AML-193 (cell line): ENCODE measurements at places on chromosomes 2 and 18.

DNA sequence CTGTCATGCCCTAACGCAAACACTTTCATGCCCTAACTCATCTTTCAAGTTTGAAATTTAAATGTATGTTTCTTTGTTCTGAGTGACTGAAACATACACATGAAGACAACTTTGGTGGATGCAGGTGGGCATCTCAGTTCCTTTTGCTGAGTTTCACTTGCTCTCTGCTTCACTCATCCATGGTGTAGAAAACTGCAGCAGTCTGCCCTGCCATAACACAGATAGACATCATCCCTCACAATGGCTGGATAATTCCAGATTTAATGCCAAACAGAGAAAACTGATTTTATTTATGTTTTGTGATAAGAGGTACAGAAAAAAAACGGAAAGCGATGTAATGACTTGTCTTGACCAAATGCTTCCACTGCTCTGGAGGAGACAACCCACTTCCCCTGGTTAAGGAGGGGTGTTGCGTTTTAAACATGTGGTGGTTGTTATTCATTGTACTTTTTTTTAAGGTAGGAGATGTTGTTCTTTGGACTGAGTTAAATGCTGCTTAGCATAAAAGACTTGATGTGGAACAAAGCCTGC, 70.4 kb downstream of the RHBDD1 start:
- DNase-seq: no peak

GRCh38 chr2:30686000-30686399, 121.2 kb downstream of the CAPN13 start:
- DNase-seq: no peak

DNA sequence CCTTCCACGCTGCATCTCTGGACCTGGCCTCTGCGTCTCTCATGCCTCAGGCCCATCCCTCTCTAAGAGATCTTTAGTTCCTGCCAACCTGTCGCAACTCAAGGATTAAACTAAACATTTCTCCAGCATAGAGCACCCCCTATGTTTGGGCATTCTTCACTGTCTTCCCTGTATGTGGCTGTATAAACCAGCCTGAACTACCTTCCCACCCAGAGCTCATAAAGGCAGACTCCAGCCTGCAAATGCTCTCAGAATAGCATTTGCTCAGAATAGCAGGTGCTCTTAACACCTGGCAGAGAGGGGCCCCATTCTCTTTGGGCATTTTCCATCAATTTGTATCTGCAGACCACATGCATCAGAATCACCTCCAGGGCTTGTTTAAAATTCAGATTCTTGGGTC, 83.4 kb downstream of the EHD3 start:
- DNase-seq: no peak

DNA sequence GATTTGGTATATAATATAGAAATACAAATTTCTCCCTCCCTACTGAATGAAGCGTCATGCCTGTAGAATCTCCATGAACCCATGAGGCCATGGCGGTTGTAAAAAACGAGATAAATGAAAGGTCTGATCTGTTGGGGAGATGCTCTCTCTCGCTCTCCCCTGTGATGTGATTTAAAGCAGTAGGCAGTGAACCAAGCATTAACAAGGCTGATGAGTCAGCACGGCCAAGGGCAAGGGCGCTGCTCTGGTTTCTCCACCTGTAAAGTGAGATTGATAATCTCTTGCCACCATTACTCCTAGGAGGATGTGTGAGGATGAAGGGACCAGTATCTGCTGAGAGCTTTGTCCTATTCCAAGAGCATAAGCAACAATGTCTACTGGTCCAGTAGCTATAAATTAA, 553.3 kb downstream of the CMPK2 start:
- DNase-seq: no peak

DNA sequence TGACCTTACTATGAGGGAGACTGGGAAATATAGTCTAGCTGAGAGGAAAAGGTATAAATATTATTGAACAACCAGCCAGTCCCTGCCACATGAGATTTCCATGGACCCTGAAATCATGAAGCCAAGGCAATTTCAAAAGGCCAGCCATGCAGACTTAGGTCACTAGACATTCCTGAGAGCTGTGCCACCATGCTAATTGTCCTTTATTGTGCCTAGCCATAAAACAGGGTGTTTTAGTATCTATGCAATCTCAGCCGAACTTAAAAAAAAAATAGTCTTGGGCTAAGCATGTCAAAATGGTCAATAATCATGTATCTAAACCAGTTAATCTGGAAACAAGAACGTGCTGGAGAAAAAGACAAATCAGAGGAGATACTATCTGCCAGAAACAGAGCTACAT, 269.5 kb downstream of the LNPK start:
- no peak for DNase-seq

GRCh38 chr2:28615706-28616105, 119.8 kb downstream of the PLB1 start:
- DNase-seq: no peak

DNA sequence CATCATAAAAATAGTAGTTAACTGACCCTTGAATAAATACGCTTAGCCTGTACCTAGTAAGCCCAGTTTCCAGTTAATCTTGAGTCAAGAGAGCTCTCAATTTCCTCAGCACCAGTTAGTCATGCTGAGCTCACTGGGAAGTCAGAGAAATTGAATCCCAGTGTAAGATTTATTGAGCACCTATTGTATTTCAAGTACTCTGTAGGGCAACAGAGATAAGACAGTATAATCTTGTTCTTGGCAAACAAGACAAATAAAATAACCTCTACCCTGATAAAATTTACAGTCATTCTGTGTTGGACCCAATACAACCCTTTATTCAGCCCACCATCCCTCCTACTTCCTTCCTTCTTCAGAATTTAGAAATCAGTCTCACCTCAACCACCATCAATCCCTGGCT, 71.9 kb upstream of the NRP2 start:
- no peak for DNase-seq

DNA sequence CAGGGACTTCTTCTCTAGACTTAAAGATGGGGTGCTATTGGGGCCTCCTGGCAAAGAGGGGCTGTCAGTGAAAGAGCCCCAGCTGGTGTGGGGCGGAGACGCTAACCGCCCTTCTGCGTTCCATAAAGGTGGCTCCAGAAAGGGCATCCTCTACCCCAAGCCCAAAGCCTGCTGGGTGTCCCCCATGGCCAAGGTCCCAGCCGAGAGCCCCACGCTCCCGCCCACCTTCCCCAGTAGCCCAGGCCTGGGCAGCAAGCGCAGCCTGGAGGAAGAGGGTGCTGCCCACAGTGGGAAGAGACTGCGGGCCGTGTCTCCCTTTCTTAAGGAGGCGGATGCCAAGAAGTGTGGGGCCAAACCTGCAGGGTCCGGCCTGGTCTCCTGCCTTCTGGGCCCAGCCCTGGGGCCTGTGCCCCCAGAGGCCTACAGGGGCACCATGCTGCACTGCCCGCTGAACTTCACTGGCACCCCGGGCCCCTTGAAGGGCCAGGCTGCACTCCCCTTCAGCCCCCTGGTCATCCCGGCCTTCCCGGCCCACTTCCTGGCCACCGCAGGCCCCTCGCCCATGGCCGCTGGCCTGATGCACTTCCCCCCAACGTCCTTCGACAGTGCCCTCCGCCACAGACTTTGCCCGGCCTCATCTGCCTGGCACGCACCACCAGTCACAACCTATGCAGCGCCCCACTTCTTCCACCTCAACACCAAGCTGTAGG, 15.2 kb downstream of the ARID5A start:
- DNase-seq: no peak

DNA sequence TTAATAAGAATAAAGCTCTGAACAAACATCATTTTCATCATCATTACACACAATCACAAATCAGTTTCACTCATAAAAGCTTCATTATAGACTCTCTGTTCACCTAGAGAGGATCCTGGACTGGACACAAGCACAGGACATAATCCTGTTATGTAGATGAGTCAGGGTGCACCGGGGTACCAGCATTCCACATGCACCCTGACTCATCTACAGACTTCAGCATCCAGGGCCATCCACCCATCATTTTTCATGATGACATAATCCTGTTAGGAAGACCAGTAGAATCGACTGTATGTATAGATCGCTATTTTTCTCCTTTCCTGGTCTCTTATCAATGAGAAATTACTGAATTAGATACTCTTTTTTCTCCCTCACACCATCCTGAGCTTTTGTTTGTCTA, 73.7 kb upstream of the PIK3C3 start:
- no peak for DNase-seq

DNA sequence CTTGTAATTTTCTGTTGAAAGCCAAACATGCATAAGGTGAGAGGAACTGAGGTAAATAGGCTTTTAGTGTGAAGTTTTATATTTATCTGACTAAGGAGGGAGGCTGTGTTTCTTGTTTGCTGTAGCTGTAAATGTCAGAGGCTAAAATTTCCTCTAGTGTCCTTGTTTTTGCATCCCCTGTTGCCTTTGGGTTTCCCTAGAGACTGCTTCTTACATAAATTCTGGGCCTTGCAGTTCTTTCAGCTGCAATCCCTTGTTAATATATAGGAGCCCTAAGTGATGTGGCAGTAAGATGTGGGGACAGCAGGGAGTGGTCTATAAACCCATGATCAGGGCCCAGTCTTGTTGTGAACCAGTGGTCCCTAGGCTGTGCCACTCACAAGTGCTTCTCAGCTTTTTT, 7.5 kb upstream of the IMP4 start:
- no peak for DNase-seq

GRCh38 chr18:61991201-61991600, 98.4 kb upstream of the RNF152 start:
- DNase-seq: no peak

DNA sequence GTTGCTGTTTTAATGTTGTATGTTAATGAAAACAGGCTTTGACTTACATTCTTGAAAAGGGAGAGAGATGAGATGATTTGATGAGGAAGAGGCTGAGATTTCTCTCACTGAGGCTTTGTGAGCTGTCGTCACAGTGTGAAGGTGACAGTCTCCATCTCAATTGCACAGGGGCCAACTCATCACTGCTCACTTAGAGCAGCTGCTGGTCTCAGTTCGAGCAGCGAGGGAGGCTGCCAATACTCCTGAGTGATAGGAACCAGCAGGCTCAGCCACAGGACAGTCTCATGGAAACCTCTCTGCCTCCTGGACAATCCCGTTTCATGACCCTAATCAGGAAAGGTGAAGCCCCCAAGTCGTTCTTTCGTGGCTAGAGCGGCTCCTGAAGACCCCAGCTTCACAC, 170.7 kb upstream of the SOX11 start:
- DNase-seq: no peak

GRCh38 chr18:5966514-5966913, 71.2 kb upstream of the TMEM200C start:
- no peak for DNase-seq

DNA sequence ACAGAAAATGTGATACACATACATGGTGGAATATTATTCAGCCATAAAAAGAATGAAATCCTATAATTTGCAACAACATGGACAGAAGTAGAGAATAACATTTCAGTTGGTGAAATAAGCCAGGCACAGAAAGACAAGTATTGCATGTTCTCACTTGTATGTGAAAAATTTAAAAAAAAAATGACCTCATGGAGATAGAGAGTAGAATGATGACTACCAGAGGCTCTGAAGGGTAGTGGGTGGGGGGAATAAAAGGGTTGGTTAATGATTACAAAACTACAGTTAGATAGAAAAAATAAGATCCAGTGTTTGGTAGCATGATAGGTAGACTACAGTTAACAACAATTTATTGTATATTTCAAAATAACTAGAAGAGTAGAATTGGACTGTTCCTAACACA, 24.5 kb downstream of the PRKD3 start:
- DNase-seq: no peak

- DNase-seq: no peak
These were observed 325.3 kb upstream of the HNMT start for GRCh38 chr2:137638932-137639331.

GRCh38 chr2:225999692-226000091, 600.2 kb downstream of the NYAP2 start:
- no peak for DNase-seq

GRCh38 chr2:159925975-159926374, 128.0 kb upstream of the CD302 start:
- DNase-seq: no peak

DNA sequence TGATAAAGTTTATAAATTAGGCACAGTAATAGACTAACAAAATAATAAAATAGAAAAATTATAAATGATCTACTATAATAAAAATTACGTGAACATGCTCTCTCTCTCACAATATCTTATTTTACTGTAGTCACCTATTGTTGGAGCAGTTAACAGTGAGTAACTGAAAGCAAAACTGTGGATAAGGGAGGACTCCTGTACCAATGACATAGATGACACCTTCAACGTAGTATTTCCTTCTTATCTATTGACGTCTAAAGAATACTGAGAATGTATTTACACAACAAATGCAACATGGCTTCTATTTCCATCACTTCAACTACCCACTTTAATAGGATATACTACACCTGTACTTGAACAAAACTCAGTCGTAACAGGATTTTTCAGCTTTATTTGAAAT, 31.5 kb downstream of the HNRNPLL start:
- DNase-seq: no peak

DNA sequence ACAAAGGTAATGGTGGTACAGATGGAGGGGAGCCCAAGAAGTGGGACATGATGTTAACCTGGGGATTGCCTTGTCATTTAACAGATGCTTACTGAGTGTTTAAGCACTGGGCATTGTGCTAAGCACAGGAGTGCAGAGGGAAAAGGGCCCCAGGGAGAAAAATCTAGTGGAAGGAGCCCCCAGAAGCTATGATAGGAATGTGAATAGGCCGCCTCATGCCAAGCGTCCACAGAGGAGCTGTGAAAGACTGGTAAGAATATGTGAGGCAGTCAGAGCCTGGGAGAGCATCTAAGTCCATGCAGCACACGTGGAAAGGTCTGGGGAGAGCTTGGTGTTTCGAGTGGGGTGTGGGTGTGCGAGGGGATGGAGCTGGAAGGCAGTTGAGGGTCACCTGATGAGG, 5.5 kb downstream of the ZNF532 start:
- DNase-seq: no peak

GRCh38 chr18:45439851-45440645, 175.2 kb upstream of the SLC14A2 start:
- no peak for DNase-seq

DNA sequence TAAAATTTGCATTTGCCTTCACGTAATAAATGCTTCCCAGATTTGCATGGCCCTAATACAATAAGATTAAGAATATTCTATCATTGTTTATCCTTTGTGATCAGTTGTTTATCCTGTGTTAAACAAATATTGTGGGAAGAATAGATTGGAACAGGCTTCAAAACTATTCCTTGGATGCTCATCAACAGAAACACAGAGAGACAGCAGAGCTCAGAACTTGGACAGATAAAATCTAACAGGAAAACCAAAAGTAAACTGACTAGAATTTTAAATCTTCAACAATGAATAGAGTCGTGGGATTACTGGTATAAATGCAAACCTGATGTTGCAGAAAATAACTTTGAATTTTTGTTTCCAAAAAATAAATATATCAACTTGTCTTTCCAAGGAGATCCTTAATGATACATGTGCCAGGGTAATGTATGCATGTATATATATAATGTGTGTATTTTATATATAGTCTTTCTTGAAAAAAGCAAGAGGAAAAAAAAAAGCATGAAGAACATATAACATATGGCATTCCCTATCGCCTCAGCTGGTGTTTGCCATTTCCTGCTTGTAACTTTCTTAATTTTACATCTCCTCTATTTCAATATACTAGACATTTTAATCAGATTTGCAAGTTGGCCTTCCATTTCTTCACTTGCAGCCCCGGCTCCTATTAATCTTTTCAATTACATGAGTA, 59.9 kb upstream of the TANK start:
- DNase-seq: no peak
